Activated naive CD8-positive, alpha-beta T cell treated with anti-CD3 and anti-CD28 coated beads, Interleukin-2, amount 10 ng/mL, durations not matched to agents 7 days and 5 days (primary cell): ENCODE measurements at places on chromosomes 3 and 15. TPM values are rescaled to one million over a fixed set of nuclear protein-coding genes. Genes with fewer than 3 reads are reported as not detected.

DNA sequence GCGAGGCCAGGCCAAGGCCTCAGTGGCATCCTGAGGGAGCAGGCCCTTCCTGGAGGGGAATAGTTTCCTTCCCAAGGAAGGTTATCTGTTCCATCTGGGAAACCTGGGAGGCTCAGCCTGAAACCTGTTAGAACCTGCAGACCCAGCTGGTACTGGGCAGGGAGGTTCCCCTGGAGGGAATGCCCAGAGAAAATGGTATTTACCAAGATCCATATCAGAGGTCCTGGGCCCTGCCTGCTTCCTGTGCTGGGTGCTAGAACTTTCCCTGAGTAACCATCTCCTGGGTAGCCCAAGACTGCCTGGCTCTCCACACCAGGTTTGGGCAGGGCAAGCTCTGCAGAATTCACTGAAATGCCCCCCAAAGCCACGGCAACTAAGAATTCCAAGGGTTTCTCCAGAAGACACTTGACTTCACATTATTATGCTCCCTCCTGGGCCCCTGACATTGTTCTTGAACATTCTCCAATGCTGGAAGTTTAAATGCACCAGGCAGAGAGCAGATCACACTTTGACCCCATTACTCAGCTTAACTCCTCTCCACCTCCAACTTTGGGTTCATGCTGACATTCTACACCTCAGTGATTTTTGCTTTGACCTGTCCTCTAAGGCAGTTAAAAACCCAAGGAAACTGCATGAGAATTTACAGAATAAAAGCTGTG lies 2.0 kb downstream of the CA12 start:
- H3K36me3 ChIP-seq = no peaks in the 10 kb centered on the region
- no peak overlapping the region for H3K27ac ChIP-seq
- peaks cover 24% of the 10 kb centered on the region for H3K4me1 ChIP-seq
- no peak for DNase-seq

- H3K27ac ChIP-seq = no peak overlapping the region
- H3K4me1 ChIP-seq = no peaks in the 10 kb centered on the region
- DNase-seq = no peak
- H3K27me3 ChIP-seq = peaks cover 24% of the 10 kb centered on the region
- H3K4me3 ChIP-seq = no peak overlapping the region
These were observed 779.8 kb upstream of the NR2F2 start for GRCh38 chr15:95550702-95551101.

DNA sequence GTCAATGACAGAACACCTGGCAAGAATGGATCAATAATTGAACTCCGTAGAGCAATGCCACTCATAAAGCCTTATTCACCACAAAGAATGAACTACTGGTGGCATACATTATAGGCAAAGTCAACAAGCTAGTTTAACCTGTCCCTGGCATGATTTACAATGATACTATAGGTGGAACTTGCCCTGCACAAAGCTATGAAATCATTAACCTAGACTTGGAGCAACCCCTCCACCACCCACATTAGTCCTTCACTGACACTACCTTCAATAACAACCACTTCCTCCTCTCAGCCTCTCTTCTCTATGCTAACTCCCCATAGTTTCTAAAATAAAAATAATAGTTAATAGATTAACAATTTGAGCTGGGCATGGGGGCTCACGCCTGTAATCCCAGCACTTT lies 54.4 kb downstream of the ACAP2 start:
- H3K4me1 ChIP-seq = peaks cover 6% of the 10 kb centered on the region
- DNase-seq = no peak
- H3K27me3 ChIP-seq = no peaks in the 10 kb centered on the region

DNA sequence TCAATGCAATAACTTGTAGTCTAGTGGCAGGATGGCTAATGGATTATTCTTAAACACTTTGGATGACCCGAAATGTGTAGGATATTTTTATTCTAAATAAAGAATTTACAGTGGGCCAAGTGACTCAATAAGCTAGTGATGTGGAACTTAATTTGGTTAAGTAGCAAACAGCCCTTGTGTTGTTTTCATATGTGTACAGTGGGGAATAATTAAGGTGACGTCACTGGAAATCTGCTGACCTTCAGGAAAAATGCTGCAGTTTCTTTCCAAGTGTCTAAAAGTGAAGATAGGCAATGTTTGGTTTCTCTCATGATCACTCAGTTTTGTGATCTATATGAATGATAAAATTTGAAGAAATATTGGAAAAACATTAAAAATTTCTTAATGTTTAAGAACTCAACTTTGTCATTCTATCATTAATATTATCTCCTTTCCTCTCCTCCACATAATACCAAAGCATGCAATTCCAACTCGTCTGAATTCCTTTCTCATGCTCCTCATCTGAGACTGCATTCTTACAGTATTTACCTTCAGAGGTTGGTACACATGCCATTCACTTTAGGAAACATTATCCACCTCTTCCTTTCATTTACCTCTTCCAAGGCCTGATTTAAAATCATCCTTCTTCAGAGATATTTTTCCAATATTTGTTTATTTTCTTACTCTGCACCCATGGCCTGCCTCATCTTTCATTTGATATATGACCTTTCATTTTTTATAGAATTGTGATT lies 414.6 kb upstream of the ARPP21 start:
- H3K4me3 ChIP-seq = no peak overlapping the region
- no peaks in the 10 kb centered on the region for H3K4me1 ChIP-seq
- H3K36me3 ChIP-seq = no peaks in the 10 kb centered on the region
- no peaks in the 10 kb centered on the region for H3K27me3 ChIP-seq
- H3K27ac ChIP-seq = no peak overlapping the region

- no peak overlapping the region for H3K27ac ChIP-seq
- H3K36me3 ChIP-seq = no peaks in the 10 kb centered on the region
- no peak for DNase-seq
- no peak overlapping the region for H3K4me3 ChIP-seq
- peaks cover 9% of the 10 kb centered on the region for H3K4me1 ChIP-seq
These were observed 62.7 kb upstream of the BNIP2 start for GRCh38 chr15:59751552-59752413.

DNA sequence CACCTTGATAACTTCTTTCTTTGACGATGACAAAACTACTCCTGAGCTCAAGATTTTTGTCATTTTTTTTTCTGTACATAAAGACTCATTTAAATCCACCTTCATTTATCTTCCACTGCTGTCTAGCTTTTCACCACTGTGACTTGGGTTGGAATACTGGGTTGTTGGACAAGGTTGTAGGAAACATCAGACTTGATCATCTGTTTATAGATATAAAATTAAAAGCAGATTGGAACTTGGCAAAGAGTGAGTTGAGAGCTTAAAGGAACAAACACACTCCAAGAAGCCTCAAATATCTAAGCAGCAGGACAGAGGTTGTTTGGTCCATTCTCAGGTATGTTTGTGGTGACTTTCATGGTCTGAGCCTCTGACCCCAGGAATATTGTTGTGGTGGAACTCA lies 141.7 kb upstream of the NDN start:
- no peaks in the 10 kb centered on the region for H3K36me3 ChIP-seq
- no peak overlapping the region for H3K27ac ChIP-seq
- H3K4me3 ChIP-seq = no peak overlapping the region
- no peak for DNase-seq
- H3K4me1 ChIP-seq = no peaks in the 10 kb centered on the region

- no peak for DNase-seq
- H3K27ac ChIP-seq = no peak overlapping the region
- H3K27me3 ChIP-seq = no peaks in the 10 kb centered on the region
- no peak overlapping the region for H3K4me3 ChIP-seq
These were observed 292.8 kb upstream of the TMC3 start for GRCh38 chr15:81666839-81667238.

DNA sequence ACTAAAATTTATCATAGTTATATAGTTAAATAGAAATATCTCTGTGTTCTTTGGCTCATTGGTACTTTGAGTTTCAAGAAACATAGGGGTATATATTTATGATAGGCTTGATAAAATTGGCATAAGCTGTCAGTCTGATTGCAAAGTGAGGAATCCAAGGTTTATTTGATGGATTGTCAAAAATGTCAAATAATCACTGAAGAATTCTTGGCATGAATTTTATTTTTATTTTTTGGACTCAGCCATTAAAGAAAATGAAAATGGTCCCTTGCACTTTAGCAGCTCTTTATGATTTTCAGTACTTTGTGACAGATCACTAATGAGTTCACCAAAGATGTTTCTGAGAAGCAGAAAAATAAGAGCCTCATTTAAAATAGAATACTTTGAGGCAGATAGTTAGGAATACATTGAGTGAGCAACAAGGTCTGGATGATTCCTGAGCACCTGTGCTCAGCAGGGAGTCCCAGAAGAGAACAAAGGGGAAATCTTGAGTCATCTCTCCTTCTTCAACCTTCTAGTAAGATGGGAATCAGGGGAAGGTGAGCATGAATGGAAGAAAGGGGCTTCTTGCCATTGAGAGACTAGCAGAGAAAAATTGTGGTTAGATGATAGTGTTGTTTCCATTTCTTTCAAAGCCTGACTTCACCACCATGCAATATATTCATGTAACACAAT lies 85.3 kb upstream of the VEPH1 start:
- no peak overlapping the region for H3K4me3 ChIP-seq
- peaks cover 7% of the 10 kb centered on the region for H3K27me3 ChIP-seq
- H3K36me3 ChIP-seq = no peaks in the 10 kb centered on the region
- no peaks in the 10 kb centered on the region for H3K4me1 ChIP-seq
- no peak overlapping the region for H3K27ac ChIP-seq

GRCh38 chr15:72034859-72035650 lies 82.9 kb downstream of the MYO9A start:
- no peak overlapping the region for H3K4me3 ChIP-seq
- peaks cover 9% of the 10 kb centered on the region for H3K36me3 ChIP-seq
- H3K4me1 ChIP-seq = peaks cover 2% of the 10 kb centered on the region

- H3K36me3 ChIP-seq = no peaks in the 10 kb centered on the region
- no peak for DNase-seq
These were observed 46.4 kb upstream of the TOP2B start for GRCh38 chr3:25711090-25711489.

DNA sequence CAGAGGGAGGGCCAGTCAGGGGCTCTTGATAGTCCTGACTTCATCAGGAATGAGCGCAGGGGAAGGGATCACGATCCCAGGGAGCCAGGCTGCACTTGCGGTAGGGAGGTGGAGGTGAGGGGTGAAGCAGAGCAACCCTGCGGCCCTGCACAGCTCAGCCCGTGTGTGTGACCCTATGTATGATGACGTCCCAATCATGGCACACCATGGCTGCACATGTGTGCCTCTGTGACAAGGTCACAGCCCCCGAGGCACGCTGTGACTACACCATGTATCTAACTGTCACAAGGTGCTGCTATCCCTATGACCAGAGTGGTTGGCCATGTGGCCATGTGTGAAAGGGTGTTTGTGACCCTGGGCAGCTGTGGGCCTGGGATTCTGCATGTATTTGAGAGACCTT lies 13.3 kb upstream of the ALAS1 start:
- H3K27me3 ChIP-seq = peaks cover 2% of the 10 kb centered on the region
- H3K4me3 ChIP-seq = no peak overlapping the region
- no peak for DNase-seq
- H3K4me1 ChIP-seq = peaks cover 18% of the 10 kb centered on the region
- H3K27ac ChIP-seq = no peak overlapping the region

- no peaks in the 10 kb centered on the region for H3K4me1 ChIP-seq
- H3K4me3 ChIP-seq = no peak overlapping the region
- DNase-seq = no peak
- no peak overlapping the region for H3K27ac ChIP-seq
- no peaks in the 10 kb centered on the region for H3K27me3 ChIP-seq
These were observed 71.3 kb upstream of the UBE3A start for GRCh38 chr15:25510146-25510545.

DNA sequence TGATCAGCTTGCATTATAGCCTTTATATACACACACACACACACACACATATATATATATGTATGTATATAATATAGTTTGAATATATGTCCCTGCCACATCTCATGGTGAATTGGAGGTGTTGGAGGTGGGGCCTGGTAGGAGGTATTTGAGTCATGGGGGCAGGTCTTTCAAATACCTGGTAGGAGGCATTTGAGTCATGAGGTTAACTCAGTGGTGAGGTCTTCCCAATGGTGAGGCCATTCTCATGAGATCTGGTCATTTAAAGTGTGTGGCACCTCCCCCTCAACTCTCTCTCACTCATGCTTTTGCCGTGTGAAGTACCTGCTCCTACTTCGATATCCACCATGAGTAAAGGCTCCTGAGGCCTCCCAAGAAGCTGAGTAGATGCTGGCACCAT lies 27.5 kb upstream of the FHIT start:
- no peak overlapping the region for H3K4me3 ChIP-seq
- no peaks in the 10 kb centered on the region for H3K36me3 ChIP-seq
- no peaks in the 10 kb centered on the region for H3K4me1 ChIP-seq
- H3K27me3 ChIP-seq = no peaks in the 10 kb centered on the region
- no peak for DNase-seq
- no peak overlapping the region for H3K27ac ChIP-seq

DNA sequence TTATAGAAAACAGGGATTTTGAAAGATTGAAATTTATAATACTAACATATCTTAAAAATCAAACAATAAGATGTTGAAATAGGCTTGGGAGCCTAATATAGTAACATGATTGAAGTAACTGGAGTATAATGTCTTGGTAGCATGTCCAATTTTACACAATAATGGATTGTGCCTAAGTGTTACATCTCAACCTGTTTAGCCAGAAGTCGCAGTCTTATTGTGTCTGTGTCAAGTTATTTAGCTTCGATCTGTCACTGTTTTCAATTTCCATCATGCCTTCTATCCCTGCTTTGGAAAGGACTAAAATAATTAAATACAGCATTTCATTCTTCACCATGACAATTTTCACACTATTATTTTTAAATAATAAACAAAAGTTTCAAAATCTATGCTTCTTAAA lies 1352.2 kb downstream of the SI start:
- H3K4me3 ChIP-seq = no peak overlapping the region
- DNase-seq = no peak

DNA sequence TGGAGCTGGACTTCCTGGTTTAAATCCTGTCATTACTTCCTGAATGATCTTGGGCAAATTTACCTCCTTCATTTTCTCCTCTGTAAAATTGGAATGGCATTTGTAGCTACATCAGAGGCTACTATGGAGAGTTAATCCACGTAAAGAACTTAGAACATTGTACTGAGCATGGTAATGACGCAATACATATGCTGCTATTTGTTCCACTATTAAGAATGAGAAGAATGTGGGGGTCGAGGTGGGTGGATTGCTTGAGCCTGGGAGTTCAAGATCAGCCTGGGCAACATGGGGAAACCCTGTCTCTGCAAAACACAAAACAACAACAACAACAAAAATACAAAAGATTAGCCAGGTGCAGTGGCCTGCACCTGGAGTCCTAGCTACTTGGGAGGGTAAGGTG lies 250.6 kb downstream of the RYR3 start:
- H3K36me3 ChIP-seq = no peaks in the 10 kb centered on the region
- no peak overlapping the region for H3K27ac ChIP-seq
- no peak overlapping the region for H3K4me3 ChIP-seq
- DNase-seq = no peak

GRCh38 chr3:109903100-109903499 lies 565.8 kb upstream of the DPPA4 start:
- DNase-seq = no peak
- H3K27me3 ChIP-seq = no peaks in the 10 kb centered on the region
- no peak overlapping the region for H3K4me3 ChIP-seq
- no peak overlapping the region for H3K27ac ChIP-seq

GRCh38 chr3:194857469-194858113 lies 171.9 kb downstream of the FAM43A start:
- no peak for DNase-seq
- no peaks in the 10 kb centered on the region for H3K4me1 ChIP-seq
- H3K4me3 ChIP-seq = no peak overlapping the region
- no peaks in the 10 kb centered on the region for H3K36me3 ChIP-seq
- peaks cover 7% of the 10 kb centered on the region for H3K27me3 ChIP-seq

Gene CAMKV
- total RNA-seq = not detected

Gene PRR20G
- not detected for total RNA-seq

Gene RASGRP1
- 175 TPM for total RNA-seq

Gene PPP2R3A
- 0.23 TPM for total RNA-seq

Gene GPR176
- total RNA-seq = 0.09 TPM

Gene OR5K2
- total RNA-seq = not detected

Gene SPRED1
- total RNA-seq = 0.77 TPM
